ENCODE measurements at places on chromosomes 7 and 10.

DNA sequence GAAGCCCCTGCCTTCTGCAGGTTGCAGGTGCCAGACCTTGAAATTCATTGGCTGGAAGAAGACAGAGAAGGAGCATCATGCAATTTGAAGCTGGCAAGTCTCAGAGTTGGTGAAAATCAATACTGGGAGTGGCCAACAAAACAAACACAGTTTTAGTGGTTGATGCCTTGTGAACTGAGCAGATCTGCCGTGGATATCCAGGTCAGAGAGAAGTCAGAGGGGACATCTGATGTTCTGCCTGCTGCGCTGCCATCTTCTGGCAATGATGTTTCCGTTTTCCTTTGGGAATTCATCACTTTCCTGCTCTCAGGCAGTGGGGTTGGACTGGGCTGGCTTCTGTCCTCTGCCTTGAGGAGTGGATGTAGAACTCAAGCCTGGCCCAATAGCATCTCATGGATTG is 132.0 kb downstream of the RPS24 start:
- no peak for DNase-seq

DNA sequence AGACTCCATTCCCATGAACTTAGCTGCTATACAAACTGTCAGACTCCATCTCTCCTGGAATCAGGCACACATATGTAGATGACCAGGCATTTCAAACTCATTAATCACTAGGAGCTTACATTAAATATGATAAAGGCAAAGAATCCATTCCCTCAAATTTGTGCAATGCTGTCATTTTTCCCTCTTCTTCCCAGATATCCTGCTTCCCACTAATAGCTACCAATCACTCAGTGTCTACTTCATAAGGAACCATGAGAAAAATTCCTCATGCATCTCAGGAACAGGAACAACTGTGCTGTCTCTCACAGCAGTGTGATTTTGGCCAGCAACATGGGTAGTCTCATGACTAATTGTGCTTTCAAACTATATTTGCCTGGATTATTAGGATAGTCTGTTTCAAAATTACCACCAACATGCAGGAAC is 133.9 kb downstream of the DKK1 start:
- DNase-seq: no peak

- DNase-seq: no peak
Measured at GRCh38 chr7:136389933-136390332, 412.8 kb upstream of the MTPN start.

DNA sequence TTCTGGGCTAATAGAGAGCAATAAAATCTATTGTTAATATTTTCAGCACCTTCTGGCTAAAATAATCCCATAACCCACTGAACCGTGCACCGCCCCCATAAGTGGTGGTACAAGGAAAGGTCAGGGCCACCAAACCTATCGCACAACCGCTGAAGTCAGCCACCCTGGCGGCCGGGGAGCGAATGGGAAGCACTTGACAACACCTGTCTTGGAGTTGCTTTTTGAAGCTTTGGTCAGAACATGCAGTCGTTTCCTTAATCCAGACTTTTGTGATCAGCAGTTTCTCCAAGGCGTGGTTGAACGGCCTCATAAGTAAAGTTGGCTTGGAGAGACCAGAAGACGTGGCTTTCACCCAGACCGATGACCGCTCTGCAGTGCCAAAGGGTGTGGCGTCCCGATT is 97.4 kb downstream of the DNAJB6 start:
- DNase-seq: no peak

- DNase-seq: no peak
Measured at GRCh38 chr10:16732376-16732775, 84.8 kb downstream of the RSU1 start.

DNA sequence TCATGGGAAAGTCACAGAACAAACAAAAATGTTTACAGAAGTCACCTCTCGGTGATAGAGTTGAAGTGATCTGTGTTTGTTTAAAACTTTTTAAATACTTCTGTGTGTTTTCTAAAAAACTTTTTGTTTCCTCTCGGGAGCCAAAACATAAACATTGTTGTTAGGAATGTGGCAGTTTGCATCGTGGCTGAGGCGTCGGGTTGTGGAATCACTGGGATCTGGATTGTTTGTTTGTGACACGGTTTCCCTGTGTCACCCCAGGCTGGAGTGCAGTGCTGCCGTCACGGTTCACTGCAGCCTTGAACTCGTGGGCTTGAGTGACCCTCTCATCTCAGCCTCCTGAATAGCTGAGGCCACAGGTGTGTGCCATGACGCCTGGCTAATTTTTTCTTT is 29.0 kb upstream of the SUN1 start:
- no peak for DNase-seq

- DNase-seq: no peak
Measured at GRCh38 chr10:51029172-51029641, 45.1 kb upstream of the PRKG1 start.

DNA sequence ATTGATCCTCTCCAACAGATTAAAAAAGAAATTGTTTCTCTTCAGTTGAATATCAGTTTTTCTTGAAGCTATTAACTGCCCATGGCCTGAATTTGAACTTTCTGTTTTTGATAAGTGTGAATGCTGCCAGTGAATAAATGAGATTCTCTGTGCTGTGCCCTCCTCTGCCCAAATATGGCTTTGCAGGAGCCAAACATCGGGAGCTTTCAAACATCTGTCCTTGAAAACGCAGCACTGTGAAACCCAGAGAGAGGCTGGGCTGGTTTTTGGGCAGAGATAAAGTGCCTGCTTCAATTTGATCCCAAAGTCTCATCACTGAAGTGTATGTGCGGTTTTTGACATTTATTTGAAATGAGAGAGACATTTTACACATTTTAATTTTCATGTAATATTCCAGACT is 268.3 kb upstream of the SHH start:
- DNase-seq: no peak

GRCh38 chr10:117805139-117805538 is 241.6 kb downstream of the RAB11FIP2 start:
- no peak for DNase-seq

DNA sequence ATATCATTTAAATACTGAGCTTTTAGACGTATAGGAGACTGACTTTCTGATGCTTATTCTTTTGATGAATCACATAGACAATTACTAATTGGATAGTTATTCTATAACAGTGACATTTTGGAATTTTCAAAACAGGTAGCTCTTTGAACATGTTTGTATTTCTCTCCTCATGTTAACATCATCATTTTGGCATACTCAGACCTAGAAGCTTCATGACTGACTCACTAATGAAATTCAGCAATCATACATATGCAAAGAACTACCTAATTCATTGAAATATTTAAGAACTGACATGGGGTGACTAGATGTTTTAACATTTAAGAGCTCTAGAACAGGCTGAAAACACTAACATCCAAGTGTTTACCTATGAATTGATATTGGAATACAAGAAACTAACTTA is 192.3 kb downstream of the VTI1A start:
- no peak for DNase-seq

GRCh38 chr7:94647295-94647694 is 8.6 kb downstream of the SGCE start:
- no peak for DNase-seq

GRCh38 chr7:104252409-104253134 is 44.8 kb upstream of the ORC5 start:
- no peak for DNase-seq

DNA sequence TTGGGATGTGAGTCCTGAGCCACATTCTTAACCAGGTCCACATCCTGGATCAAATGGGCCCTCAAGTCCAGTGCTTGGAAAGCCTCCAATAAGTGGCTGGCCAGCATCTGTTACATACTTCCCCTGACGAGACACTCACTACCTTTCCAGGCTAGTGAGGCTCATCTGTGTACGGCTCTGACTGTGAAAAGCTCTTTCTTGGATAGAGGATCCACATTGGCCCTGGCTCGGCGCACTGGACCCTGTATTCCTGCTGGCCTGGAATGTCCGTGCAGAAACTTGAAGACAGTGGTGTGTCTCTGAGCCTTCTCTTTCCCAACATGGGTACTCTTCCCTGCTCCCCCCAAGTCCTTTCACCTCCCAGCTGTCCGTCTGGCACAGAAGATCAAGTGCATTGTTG is 35.5 kb downstream of the MYL10 start:
- DNase-seq: no peak

DNA sequence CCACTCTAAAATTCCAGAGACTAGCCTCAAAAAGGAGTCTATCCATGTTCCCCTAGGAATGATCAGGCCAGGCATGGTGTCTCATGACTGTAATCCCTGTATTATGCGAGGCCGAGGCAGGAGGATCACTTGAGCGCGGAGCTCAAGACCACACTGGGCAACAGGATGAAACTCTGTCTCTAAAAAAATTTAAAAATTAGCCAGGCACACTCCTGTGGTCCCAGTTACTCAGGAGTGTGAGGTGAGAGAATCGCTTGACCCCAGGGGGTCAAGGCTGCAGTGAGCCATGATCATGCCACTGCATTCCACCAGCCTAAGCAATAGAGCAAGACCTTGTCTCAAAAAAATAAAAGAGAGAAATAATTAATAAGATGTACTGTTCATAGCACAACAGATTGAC is 256.8 kb downstream of the KCND2 start:
- DNase-seq: no peak

DNA sequence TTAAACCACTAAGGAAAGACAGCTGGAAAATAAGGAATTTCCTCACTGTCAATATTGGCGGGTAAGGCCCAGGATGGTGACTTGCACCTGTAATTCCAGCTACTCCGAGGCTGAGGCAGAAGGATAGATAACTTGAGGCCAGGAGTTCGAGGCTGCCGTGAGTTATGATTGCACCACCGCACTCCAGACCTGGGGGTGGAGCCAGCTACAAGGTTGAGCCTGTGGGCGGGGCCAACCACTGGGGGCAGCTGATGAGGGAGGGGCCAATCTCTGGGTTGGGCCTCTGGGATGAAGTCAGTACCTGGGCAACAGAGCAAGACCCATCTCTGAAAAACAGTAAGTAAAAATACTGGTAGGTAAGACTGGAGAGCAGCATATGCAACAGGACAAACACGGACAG is 80.1 kb upstream of the ADO start:
- no peak for DNase-seq
